ENCODE measurements at places on chromosomes 3 and 15.

DNA sequence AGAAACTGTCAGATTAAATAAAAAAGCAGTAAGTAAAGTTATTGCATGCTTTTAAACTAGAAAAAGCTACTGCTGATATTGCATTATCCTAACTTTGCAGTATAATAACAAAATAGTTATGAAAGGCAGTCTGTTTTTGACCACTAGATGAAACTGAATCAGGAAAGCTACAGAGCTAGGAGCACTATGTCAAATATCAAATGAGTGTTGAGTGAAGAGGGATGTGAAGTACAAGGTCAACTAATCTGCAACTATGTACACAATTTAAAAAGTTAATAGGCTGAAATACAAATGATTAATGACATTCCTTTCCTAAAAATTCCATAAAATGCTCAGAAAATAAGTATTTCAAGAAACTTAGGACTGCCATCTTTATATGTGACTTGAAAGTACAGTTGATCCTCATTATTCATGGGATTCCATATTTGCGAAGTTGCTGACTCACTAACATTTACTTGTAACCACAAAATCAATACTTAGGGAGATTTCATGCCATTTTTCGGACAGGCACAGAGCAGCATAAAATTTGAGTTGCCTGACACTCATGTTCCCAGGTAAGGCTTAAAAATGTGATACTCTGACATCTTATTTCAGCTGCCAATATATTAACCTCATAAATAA, 34.5 kb downstream of the SLC4A7 start:
- no peak for DNase-seq

DNA sequence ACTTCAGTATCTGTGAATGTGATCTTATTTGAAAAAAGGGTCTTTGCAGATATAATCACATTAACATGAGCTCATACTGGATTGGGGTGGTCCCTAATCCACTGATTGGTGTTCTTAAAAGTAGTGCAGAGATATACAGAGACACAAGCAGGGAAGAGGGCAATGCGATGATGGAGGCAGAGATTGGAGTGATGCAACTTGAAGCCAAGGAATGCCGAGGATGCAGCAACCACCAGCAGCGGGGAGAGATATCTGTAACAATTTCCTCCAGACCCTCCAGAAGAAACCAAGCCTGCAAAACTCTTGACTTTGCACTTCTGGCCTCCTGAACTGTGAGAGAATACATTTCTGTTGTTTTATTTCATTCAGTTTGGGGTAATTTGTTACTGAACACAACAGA, 171.0 kb upstream of the MBNL1 start:
- no peak for DNase-seq

- no peak for DNase-seq
Measured at GRCh38 chr15:26156051-26156450, 292.9 kb upstream of the ATP10A start.

DNA sequence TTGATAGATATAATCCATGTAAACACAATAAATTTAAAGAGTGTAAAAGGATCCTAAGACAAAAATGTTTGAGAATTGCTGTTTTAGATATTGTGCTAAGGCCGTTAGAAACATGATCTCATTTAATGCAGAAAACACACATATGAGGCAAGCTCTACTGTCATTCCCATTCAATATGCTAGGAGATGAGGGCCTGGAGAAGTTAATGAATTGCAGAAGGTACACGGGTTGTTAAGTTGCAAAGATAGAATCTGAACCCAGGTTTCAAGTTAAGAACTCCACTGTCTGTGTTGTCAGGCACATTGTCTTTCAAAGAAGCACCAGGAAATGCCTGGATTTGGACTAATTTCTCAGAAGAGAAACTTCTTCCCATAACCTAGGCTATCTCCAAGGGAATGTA, 65.1 kb upstream of the SAMMSON start:
- no peak for DNase-seq

DNA sequence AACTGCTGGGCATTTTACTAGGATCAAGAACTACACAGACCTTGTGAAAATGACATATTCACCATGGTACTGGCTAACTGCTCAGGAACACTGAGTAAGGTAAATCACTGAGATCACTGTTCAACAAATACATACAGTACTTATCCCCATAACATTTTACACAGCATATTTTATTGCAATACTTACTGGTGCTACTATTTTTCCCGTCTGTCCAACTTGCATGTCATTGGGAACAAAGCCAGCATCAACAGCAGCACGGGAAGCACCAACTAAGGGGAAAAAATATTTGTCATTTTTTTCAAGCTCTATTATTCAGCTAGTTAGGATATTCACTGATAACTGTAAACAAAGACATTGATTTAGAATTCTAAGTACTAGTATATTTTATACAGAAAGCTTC, 37.0 kb downstream of the ETFA start:
- no peak for DNase-seq

DNA sequence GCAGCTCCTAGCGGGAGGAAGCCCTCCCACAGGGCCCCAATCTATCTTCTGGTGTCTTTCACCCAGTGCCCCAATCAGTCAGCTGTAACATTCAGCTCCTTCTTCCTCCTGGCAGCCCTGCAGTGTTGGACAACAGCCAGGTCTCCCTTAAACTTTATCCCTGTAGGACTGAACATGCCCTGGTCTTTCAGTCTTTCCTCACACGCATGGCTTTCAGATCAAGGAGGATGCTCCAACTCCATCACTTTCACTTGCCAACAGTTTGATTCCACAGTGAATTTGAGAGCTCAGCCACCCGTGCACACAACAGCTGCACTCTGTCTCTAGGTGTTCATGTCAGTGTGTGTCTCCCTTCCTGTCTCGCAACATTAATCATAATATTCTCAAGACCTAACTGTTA, 28.5 kb upstream of the LRRC34 start:
- DNase-seq: no peak

- DNase-seq: no peak
Measured at GRCh38 chr3:124893526-124893925, 6.4 kb upstream of the ITGB5 start.

Data from Right ventricle myocardium inferior (tissue), 1 donor.